ENCODE measurements at places on chromosomes 3 and 15. TPM values are rescaled to one million over a fixed set of nuclear protein-coding genes. Genes with fewer than 3 reads are reported as not detected.
A peak's percentile ranks its signal among the peaks of the same experiment; 100 is the strongest.

The LRTM1 gene
- not detected for total RNA-seq

The PLAAT1 gene
- total RNA-seq, result 0.72 TPM

GRCh38 chr3:89032346-89033013, 74.9 kb upstream of the EPHA3 start:
- no peaks in the 10 kb centered on the region for H3K36me3 ChIP-seq
- no peaks in the 10 kb centered on the region for H3K27me3 ChIP-seq
- H3K27ac ChIP-seq, result no peak overlapping the region
- no peak overlapping the region for H3K4me3 ChIP-seq
- H3K4me1 ChIP-seq, result no peaks in the 10 kb centered on the region

The RTP2 gene
- not detected for total RNA-seq

DNA sequence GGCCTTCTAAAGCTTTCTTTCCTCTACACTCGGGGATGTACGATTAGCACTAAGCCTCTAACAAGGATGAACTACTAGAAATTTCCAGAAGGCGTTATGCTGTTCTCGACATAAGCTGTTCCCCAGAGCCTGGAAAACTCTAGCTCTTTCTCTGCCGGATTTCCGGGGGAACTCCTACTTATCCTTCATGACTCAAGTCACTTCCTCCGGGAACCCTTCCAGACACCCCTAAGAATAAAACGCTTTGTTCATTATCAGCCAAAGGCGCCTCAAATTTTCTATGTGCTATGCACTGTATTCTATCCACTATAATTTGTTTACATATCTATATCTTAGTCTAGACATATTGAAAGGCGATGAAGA, 455 bp upstream of the SNAP23 start:
- DNase-seq, result no peak
- peak overlapping the region; percentile 89 for H3K27ac ChIP-seq
- no peaks in the 10 kb centered on the region for H3K36me3 ChIP-seq
- peak overlapping the region; percentile 93 for H3K4me3 ChIP-seq
- peaks cover 10% of the 10 kb centered on the region for H3K4me1 ChIP-seq
- no peaks in the 10 kb centered on the region for H3K27me3 ChIP-seq

DNA sequence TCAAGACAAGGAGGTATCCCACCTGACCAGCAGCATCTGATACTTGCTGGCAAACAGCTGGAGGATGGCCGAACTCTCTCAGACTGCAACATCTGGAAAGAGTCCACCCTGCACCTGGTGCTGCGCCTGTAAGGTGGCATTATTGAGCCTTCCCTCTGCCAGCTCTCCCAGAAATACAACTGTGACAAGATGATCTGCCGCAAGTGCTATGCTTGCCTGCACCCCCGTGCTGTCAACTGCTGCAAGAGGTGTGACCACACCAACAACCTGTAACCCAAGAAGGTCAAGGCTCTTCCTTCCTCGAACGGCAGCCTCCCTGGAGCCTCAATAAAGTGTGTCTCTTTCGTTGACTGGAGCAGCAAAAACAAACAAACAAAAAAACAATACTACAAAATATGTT, 2.2 kb upstream of the SLC4A7 start:
- no peaks in the 10 kb centered on the region for H3K36me3 ChIP-seq
- H3K4me3 ChIP-seq, result no peak overlapping the region
- H3K27ac ChIP-seq, result no peak overlapping the region
- DNase-seq, result no peak
- H3K4me1 ChIP-seq, result no peaks in the 10 kb centered on the region

The SLC15A2 gene
- total RNA-seq, result 21.8 TPM

DNA sequence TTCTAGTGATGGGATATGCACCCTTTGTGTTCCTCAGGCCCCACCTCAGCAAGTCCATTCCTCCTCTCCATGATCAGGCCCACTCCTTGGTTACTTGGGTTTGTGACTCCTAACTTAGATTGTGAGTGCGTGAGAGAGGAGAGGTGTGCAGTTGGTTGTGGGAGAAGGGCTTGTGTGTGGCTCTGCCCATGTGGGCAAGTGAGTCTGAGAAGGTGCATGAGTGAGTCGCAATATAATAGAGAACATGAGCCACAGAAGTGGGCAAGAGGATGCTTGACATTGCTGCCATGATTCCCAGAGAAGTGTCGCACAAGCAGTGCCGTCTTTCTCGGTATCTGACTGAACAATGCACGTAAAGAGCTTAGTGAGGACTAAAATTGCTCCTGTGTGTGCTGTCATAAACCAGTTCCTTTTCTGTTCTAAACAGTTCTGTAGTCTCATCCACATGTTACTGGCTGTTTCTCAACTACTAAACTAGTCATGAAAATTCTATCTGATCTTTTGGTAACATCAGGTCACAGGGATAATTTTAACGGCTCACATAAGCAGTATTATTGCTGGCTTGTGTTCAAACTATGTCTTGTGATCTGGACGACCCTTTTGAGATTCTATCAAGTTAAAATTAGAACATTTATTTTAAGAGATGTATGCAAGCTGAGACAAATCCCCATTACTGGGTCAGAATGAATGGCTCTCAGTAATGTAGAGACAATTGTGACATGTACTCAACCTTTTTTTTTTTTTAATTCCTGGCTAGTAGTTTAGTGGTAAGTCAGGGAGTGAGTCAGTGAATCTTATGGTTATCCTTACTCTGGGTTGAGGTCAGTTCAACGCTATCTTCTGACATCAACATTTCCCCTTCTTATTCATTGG, 25.6 kb downstream of the GYG1 start:
- no peaks in the 10 kb centered on the region for H3K36me3 ChIP-seq
- no peak overlapping the region for H3K4me3 ChIP-seq
- no peaks in the 10 kb centered on the region for H3K4me1 ChIP-seq
- H3K27me3 ChIP-seq, result no peaks in the 10 kb centered on the region
- no peak for DNase-seq

DNA sequence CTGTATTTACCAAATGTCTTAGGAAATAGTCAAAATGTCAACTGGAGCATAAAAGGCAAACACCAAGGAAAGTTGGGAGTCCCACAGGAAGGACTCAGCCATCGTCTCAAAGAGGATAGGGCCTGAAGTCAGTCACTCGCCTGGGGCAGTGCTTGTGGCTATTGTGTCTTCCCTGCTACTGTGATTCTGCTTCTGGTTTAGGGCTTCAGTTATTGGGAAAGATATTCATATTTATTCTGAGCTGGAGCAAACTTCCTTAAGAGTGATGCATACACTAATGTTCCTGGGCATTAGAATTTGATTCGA, 118.1 kb downstream of the EDEM1 start:
- H3K27ac ChIP-seq, result no peak overlapping the region
- no peaks in the 10 kb centered on the region for H3K27me3 ChIP-seq
- no peak overlapping the region for H3K4me3 ChIP-seq
- no peak for DNase-seq

DNA sequence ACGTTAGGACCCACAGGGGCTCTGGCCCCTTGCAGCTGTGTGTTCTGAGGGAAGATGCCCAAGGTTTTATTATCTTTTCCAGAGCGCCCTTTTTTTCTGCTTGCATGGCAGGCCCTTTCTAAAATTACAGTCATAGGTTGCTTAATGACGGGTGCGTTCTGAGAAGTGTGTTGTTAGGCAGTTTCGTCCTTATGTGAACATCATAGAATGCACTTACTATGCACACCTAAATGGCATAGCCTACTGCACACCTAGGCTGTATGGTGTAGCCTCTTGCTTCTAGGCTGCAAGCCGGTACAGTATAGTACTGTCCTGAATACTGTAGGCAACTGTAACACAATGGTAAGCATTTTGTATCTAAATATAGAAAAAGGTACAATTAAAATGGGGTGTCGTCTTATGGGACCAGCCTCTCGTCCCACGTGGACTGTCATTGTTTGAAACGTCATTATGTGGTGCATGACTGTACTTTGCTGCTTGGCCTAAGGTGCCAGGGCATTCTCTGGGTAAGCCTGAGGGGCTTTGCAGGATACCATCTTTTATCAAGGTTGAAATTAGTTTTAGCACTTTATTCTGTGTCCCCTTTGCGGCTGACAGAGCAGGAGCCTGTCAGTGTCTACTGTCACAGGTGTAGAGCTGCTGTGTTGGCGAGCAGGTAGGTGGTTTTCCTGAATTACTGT, 10.9 kb downstream of the KLF13 start:
- peaks cover 8% of the 10 kb centered on the region for H3K4me1 ChIP-seq
- no peak for DNase-seq
- no peaks in the 10 kb centered on the region for H3K36me3 ChIP-seq
- no peaks in the 10 kb centered on the region for H3K27me3 ChIP-seq
- no peak overlapping the region for H3K4me3 ChIP-seq

GRCh38 chr15:45884755-45885445, 250.1 kb downstream of the SQOR start:
- H3K4me3 ChIP-seq, result no peak overlapping the region
- no peaks in the 10 kb centered on the region for H3K36me3 ChIP-seq
- H3K27me3 ChIP-seq, result no peaks in the 10 kb centered on the region
- H3K4me1 ChIP-seq, result peaks cover 2% of the 10 kb centered on the region

Data from kidney (tissue), 22 donors.